ENCODE measurements at places on chromosomes 4 and X. TPM values are rescaled to one million over a fixed set of nuclear protein-coding genes. Genes with fewer than 3 reads are reported as not detected.
A peak's percentile ranks its signal among the peaks of the same experiment; 100 is the strongest.

DNA sequence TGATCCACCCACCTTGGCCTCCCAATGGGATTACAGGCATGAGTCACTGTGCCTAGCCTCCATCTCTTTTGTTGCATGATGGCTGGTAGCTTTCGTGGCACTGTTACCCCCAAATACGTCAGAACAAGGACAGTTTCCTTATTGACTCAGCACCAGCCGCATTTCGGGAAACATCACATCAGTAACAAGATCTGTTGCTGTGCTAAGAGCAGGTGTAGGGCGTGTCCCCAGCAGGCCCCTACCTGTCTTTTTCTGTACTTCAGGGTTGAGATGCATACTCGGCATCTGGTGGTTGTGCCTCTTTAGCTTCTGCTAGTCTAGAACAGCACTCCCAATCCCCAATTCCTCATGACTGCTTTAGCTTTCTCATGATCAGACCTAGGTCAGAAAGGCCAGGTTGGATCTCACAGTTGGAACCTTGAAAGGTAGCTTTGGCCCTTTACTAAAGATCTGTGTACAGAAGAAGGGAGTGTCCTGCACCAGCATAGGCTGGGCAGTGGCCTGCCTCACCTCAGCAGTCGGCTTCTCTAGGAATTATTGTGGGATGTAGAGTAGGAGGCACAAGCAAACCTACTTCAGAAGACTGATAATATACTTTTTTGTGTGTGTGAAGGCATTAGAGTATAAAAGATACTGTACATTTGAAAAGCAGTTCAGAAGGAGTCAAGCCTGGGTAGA, 36.8 kb downstream of the NSD2 start:
- no peak overlapping the region for H3K4me3 ChIP-seq

GRCh38 chrX:30183554-30183953, 31.8 kb upstream of the MAGEB2 start:
- H3K36me3 ChIP-seq: no peaks in the 10 kb centered on the region
- DNase-seq: no peak
- H3K4me1 ChIP-seq: no peaks in the 10 kb centered on the region
- H3K27me3 ChIP-seq: peaks cover 8% of the 10 kb centered on the region
- H3K27ac ChIP-seq: no peak overlapping the region
- H3K4me3 ChIP-seq: no peak overlapping the region

DNA sequence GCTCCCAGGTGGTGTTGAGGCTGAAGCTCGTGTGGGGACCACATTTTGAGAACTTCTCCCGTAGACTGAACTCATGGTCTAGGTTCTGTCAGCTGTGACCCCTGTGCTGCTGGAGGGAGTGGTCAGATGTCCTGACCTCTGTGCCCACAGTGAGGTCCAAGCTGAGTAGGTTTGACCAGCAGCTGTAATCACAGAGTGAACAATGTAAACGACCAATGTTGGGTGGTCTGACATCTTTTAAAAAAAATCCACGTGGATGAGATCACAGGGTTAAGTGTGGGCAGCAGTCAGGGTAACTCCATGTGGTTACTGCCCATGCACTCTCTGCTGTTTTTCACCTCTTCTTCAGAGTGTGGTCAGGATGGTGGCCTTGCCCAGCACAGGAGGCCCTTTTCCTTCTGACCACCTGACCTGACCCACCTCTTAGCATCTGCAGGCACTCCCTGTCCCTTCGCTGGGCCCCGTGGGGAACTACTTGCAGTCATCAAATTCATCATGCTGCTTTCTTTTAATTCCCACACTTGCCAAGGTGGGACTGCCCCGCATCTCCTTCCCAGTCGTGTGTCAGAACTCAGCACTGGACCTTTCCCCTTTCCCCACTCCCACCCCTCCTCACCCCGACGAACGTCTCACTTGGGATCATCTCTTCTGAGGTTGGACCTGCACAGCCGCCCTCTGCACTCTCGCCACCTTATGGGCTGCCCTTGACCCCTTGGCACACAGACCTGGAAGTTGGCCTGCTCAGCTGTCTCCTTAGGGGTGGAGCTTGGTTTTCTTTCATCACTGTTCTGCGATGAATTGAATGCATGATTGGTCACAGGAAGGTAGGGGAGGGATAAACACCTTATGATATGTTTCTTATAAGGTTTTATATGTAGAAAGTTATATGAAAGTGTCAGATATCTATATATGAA, 120.1 kb downstream of the PTTG2 start:
- H3K4me3 ChIP-seq: no peak overlapping the region
- DNase-seq: peak; percentile 57
- H3K36me3 ChIP-seq: no peaks in the 10 kb centered on the region
- H3K27ac ChIP-seq: peak overlapping the region; percentile 65
- no peaks in the 10 kb centered on the region for H3K4me1 ChIP-seq

- no peaks in the 10 kb centered on the region for H3K4me1 ChIP-seq
- no peak overlapping the region for H3K27ac ChIP-seq
- no peak for DNase-seq
- H3K4me3 ChIP-seq: no peak overlapping the region
These were observed 44.3 kb downstream of the CNGA1 start for GRCh38 chr4:47972181-47972580.

DNA sequence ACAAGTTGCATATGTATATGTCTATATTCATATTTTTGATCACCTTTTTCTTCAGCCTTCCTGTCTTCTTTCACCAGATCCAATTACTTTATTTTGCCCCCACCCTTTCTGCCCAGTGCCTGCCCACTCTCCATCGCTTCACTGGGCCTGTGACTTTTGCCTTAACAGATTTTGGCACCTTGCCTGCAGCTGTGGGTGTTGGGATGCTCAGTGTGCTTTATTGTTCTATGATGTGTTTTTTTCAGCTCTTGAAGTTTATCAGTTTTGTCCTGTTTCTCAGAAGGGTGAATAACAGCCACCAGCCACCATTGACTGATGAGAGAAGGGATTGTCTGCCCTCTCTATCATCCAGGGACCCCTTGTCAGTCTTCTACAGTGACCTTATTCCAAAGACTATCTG, 77.2 kb upstream of the GALNT7 start:
- H3K36me3 ChIP-seq: no peaks in the 10 kb centered on the region
- no peaks in the 10 kb centered on the region for H3K4me1 ChIP-seq
- H3K27me3 ChIP-seq: no peaks in the 10 kb centered on the region
- no peak for DNase-seq
- no peak overlapping the region for H3K27ac ChIP-seq
- no peak overlapping the region for H3K4me3 ChIP-seq

GRCh38 chr4:179110356-179110755, 1668.1 kb upstream of the AGA start:
- no peak overlapping the region for H3K4me3 ChIP-seq

DNA sequence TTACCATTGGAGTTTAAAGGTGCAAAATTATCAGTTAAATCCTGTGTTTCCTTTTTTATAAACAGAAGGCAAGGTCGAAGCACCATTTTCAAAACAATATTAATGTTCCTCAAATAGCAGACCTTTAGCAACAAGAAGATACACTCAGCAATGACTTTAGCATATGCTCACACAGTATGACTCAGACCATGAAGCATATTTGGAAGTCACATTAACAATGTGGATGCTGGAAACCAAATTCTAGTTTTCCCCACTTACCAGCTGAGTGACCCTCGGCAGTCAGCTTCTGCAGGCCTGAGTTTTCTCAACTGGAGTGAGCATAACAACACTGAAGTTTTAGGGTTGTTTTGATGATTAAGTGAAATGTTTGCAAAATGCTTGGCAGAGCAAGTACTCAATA, 130.5 kb downstream of the ANK2 start:
- H3K27ac ChIP-seq: no peak overlapping the region
- H3K36me3 ChIP-seq: no peaks in the 10 kb centered on the region
- no peaks in the 10 kb centered on the region for H3K4me1 ChIP-seq
- no peak for DNase-seq

GRCh38 chr4:148651991-148652390, 209.8 kb upstream of the NR3C2 start:
- H3K4me1 ChIP-seq: no peaks in the 10 kb centered on the region
- no peaks in the 10 kb centered on the region for H3K36me3 ChIP-seq
- no peak overlapping the region for H3K4me3 ChIP-seq
- DNase-seq: no peak
- H3K27ac ChIP-seq: no peak overlapping the region

- no peaks in the 10 kb centered on the region for H3K36me3 ChIP-seq
- H3K27me3 ChIP-seq: no peaks in the 10 kb centered on the region
- H3K27ac ChIP-seq: no peak overlapping the region
- DNase-seq: no peak
- H3K4me3 ChIP-seq: no peak overlapping the region
- no peaks in the 10 kb centered on the region for H3K4me1 ChIP-seq
These were observed 23.4 kb upstream of the RHOH start for GRCh38 chr4:40173470-40173875.

- no peaks in the 10 kb centered on the region for H3K27me3 ChIP-seq
- H3K4me3 ChIP-seq: no peak overlapping the region
- no peak for DNase-seq
- H3K36me3 ChIP-seq: no peaks in the 10 kb centered on the region
These were observed 35.0 kb upstream of the BMPR1B start for GRCh38 chr4:94722748-94723147.

GRCh38 chr4:54677416-54677815, 19.7 kb downstream of the KIT start:
- H3K4me3 ChIP-seq: no peak overlapping the region
- no peaks in the 10 kb centered on the region for H3K27me3 ChIP-seq
- no peak overlapping the region for H3K27ac ChIP-seq
- H3K4me1 ChIP-seq: no peaks in the 10 kb centered on the region
- no peaks in the 10 kb centered on the region for H3K36me3 ChIP-seq

DNA sequence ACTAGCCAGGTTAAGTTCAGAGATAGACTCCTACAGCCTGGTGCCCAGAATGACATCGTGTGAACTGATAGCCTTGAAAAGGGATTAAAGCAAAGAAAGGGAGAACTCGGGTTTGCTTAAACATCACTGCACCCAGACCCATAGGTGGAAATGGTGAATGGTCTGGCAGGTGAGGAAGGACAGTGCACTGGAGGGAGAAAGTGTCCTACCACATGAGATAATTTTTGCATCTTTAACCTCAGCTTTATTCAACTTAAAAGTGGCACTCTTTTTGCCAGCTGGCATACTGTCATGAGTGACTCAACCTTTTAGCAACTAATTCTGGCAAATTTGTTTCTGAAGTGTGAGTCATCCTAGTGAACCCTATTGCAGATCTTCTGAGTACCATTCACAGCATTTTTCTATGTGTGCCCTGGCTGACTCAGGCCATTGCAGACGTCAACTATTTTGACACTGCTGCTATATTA, 53.0 kb upstream of the DAPP1 start:
- DNase-seq: peak; percentile 24
- no peaks in the 10 kb centered on the region for H3K27me3 ChIP-seq
- H3K4me3 ChIP-seq: no peak overlapping the region
- no peaks in the 10 kb centered on the region for H3K4me1 ChIP-seq
- H3K27ac ChIP-seq: no peak overlapping the region

DNA sequence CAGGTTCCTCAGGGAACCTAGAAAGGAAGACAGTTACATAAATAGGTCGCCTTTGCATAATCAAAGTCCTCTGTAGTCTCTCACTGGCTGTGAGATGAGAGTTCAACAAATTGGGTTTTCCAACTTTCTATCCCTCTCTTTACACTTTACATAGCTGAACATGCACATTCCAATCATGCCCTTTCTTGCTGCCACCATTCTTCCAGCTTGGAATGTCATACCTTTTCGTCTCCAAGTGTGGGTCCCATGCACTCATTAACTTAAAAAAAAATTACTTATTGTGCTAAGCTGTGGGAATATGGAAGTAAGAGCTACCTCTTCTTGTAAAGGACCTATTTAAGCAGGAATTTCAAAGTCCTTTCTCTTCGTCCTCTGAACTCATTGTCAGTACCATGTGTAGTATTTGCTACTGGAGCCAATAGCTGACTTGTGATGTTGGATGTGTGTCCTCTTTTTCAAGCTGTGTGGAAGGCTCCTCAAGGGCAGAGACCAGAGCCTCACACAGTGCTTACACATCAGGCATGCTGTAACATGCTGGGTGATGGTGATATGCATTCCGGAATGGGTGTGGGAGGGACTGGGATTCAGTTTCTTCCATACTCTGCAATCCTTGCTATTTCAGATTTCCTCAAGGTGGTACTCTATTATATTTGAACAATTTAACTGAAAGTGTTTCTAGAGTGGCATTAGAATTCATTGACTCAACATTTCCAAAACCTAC, 7.1 kb downstream of the ENOPH1 start:
- H3K4me3 ChIP-seq: no peak overlapping the region
- no peak overlapping the region for H3K27ac ChIP-seq
- H3K4me1 ChIP-seq: no peaks in the 10 kb centered on the region
- no peaks in the 10 kb centered on the region for H3K36me3 ChIP-seq
- DNase-seq: no peak

DNA sequence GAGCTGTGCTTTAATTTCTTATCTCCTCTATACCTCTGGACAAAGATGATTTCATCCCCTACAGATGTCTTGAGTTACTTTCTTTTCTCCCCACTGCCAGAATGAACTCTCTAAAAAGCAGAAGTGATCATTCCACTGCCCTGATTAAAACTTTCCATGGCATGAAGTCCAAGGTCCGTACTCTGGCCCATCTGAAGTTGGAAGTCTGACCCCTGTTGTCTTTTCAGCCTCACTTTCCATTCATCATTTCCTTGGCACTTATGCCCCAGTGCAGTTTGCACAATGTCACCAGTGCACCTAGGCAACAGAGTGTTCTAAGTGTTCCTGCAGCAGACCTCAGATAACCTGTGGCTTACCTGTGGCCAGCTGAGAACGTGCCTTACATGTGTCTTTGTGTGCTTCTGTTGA, 242.4 kb downstream of the FRAS1 start:
- H3K4me3 ChIP-seq: no peak overlapping the region
- no peaks in the 10 kb centered on the region for H3K27me3 ChIP-seq
- H3K27ac ChIP-seq: no peak overlapping the region
- no peaks in the 10 kb centered on the region for H3K36me3 ChIP-seq

DNA sequence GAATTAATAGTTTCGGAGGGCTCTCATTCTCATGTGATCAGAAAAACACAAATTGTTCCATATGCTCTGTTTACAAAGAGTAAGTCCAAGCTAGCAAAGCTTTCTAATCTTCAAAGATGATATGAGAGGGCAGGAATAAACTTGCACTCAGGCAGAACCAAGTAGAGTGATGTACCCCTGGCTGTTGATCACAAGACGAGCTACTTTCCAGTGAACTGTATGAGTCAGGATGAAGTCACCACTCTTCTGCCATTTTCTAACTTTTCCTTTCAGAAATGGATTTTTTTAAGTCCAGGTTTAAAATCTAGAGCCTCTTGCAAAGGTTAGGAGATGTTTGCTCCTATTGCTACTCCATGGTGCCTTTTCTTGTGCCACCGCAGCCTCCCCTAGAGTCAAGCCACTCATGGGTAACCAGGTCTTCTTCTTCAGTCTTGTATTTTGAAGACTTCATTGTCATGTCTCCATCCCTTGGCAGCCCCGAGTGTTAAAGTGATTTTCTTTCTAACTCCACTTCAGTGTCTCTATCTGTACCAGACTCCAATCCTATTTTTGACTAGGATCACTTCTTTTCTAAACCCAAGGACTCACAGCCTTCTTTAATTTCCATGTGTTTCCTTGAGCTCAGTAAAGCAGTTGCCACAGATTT, 171.9 kb upstream of the GALNT7 start:
- H3K36me3 ChIP-seq: no peaks in the 10 kb centered on the region
- H3K4me1 ChIP-seq: no peaks in the 10 kb centered on the region
- H3K27ac ChIP-seq: no peak overlapping the region
- no peak for DNase-seq

BEND2 gene
- not detected for total RNA-seq

NXF3 gene
- total RNA-seq: 1.8 TPM

PPP1R2C gene
- total RNA-seq: not detected

PRDM5 gene
- total RNA-seq: 0.31 TPM

MAP7D2 gene
- total RNA-seq: not detected

NXF2B gene
- not detected for total RNA-seq

SRPX2 gene
- total RNA-seq: 3.8 TPM
